Muscle of back (tissue), 13 donors: ENCODE measurements at places on chromosomes 7 and 10. TPM values are rescaled to one million over a fixed set of nuclear protein-coding genes. Genes with fewer than 3 reads are reported as not detected.
A peak's percentile ranks its signal among the peaks of the same experiment; 100 is the strongest.

GRCh38 chr10:29174389-29174788, 114.5 kb upstream of the LYZL1 start:
- DNase-seq: no peak

- no peak for DNase-seq
These were observed 67.0 kb downstream of the PPP1R9A start for GRCh38 chr7:94974423-94974822.

DNA sequence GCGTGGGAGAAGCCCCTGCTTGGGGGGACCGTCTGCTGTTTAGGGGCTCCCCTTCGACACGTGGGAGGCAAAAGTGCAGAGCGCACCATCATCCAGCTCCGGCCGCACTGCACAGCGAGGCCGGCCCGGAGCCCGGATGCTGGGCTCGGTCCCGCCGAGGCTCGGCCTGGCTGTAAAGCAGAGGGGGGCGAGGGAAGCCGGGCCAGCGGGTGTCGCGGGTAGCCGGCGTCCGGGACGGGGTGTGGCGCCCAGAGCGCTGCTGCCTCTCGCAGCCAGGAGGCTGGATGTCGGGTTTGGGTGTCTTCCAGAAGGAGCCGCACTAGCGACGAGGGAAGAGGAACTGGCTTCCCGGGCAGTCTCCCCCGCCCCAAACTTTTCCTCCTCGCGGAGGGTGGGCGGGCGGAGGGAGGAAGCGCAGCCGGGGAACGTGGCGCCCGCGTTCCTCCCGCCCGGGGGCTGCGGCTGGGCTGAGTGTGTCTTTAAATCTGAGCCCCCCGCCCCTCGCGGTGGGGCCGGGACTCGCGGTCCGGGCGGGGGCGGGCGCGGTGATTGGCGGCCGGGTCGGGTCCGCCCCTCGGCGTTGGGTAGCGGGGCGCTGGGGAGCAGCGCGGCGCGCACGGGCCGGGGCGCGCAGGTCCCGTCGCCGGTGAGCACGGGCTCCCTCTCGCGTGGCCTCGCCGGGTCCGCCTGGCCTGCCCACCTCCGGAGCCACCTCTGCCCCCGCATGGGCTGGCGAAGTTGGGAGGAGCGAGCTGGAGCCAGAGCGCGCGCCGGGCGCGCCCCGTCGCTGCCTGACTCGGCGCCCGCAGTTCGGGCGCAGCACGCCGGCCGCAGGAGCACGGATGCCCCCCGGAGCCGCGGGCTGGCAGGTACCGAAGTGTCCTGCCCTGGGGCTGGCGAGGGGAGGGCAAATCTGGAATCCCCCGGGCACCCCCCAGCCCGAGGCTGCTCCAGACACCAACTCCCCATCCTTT, at the start of gene PALD1:
Gene PALD1, plus strand, starts transcription at position 577 of the 974 bp plus-strand sequence. CDS start 47,185 bp downstream, outside the sequence.
- peak; percentile 81 for DNase-seq

- DNase-seq: no peak
These were observed 5.0 kb upstream of the C10orf105 start for GRCh38 chr10:71724539-71724938.

DNA sequence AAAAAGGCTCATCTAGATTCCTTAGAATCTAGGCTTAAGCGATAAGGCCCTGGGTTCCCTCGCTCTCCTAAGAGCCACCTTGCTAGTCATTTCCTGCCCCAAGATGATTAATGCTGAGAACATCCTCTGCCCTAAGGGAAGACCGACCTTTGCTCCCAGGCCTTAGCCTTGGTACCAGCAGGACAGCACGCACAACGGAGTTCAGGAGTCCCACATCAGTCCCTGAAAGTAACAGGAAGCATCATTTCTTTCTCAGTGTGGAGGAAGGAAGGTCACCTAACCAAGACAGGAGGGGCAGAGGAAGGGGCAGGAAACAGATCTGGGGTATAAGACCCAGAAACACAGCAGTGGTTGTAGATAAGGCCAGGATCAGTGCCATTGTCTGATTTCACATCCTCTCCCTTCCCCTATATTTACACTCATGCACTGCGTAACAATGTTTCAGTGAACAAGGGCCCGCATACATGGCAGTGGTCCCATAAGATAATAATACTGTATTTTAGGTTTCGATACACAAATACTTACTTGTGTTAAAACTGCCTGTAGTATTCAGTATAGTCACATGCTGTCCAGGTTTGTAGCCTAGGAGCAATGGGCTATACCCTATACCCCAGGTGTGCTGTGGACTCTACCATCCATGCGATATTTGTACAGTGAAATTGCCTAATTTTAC, 8.1 kb upstream of the FAM107B start:
- no peak for DNase-seq

Gene MRPS33
- polyA plus RNA-seq: 69.3 TPM
